PC-3 (cell line): ENCODE measurements at places on chromosomes 7 and 10. TPM values are rescaled to one million over a fixed set of nuclear protein-coding genes. Genes with fewer than 3 reads are reported as not detected.

OR2A1 gene
- total RNA-seq, result 0.40 TPM in 1 of 2 replicates, not detected in the other

DNA sequence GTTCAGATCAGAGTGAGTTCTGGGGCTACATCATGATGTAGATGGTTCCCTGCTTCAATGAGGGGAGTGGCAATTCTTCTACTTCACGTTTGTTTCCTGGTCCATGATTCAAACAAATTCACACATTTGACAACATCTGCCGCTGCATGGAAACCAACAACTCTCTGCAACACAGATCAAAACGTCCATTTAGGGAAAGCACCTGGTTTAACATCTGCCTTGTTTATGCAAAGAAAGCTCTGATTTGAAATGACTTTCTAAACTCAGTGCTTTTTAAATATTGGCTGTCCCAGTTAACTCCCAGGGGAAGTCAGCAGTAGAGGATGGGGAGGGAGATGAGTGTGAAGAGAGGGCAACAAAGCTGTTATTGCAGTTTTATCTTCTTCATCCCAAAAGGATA is 93.8 kb downstream of the GAD2 start:
- no peak for DNase-seq

DNA sequence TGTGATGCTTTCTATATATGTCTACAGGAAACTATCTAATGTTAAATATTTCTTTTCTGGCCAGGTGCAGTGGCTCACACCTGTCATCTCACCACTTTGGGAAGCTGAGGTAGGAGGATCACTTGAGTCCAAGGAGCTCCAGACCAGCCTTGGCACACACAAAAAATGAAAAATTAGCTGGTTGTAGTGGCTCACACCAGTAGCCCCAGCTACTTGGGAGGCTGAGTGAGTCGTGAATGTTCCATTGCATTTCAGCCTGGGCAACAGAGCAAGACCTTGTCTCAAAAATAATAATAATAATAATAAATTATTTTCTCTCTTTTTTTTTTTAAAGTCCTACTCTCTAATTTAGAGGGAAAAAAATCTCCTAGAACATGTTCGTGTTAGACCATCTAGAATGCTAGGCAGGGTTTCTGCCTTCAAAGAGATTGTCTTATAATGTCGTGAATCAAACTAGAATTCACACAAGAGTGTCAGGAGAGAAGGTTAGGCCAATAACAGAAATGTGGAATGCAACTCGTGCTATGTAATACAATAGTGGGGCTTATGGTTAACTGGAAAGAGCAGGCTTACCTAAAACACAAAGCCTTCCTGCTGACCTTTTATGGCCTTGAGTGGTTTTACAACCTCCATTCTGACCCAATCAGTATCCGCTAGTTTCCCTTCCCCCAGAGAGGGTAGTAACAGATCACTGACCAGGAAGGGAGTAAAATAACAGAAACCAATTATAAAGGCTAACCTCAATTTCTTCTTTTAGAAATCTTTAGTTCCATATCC is 46.3 kb downstream of the MYOF start:
- no peak for DNase-seq

DNA sequence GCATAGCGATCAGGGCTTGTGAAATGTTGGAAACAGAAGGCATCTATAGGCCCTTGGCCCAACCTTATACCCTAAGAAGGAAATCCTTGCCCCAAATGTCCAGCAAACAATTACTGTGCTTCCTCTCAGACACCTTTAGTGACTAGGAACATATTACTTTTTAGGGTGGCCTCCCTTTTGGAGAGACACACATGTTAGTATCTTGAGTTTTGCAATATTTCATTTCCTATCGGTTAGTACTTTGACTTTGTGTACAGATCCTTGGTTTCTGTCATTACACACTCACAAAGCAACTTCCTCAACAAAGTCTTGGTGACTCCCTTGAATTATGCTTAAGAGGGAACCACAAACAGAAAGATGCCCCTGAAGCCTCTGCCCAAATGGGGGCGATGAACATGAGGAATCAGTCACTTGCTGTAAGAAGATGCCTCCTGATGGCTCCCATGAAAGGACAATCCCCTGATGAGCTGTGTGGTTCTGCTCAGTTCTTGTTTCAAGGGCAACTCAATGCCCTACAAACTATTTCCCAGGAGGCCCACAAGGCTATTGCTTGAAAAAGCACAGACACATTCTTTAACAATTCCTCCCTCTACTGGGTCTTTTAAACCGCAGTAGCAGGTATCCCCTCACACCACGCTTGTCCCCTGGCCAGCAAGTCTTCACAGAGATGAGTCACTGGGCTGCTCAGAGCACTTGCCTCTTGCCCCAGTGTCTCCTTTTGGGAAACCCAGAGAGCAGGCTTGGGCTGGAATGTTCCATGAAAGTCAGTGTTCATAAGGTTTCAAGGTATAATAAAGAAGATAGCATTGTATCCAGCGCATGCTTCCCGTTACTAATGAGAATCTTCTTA is 196.2 kb downstream of the FANK1 start:
- peak; percentile 48 for DNase-seq

PHKG1 gene
- 0.75 and 1.3 TPM in 2 replicates for total RNA-seq

GRCh38 chr10:7561216-7561893 is 105.4 kb downstream of the ITIH5 start:
- no peak for DNase-seq

COBL gene
- total RNA-seq, result 8.6 and 8.8 TPM in 2 replicates

OR9A2 gene
- total RNA-seq, result not detected in 2 replicates

CYP26C1 gene
- 0.17 TPM in 1 of 2 replicates, not detected in the other for total RNA-seq

DNA sequence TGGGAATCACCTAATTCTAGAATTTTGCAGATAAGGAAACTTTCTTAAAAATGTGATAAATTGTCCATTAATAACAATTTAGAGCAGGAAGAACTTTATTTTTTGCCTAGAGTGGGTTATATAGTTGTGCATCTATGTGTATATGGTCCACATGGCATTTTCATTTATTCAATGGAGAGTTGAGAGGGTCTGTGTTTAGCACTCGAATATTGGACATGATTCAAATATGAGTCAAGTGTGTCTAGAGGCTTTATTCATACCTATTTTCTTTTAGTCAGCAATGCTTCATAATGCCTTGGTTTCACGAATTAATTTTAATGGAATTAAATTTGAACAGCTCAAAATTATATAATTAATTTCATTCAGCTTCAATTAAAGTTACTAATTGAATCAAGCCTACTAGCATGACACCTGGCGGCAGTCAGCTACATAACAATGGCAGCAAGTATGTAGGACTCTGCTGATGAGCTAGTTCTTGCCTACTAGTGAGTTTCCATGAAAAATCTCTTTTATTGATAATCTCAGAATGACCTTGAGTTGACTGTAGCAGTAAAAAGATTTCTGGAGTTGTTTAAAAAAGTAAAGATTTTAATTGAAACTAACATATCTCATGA is 17.7 kb downstream of the MDFIC start:
- peak; percentile 15 for DNase-seq

- peak; percentile 74 for DNase-seq
Observed at GRCh38 chr10:48655411-48656240, 29.0 kb upstream of the WDFY4 start.

LIPM gene
- not detected in 2 replicates for total RNA-seq

DNA sequence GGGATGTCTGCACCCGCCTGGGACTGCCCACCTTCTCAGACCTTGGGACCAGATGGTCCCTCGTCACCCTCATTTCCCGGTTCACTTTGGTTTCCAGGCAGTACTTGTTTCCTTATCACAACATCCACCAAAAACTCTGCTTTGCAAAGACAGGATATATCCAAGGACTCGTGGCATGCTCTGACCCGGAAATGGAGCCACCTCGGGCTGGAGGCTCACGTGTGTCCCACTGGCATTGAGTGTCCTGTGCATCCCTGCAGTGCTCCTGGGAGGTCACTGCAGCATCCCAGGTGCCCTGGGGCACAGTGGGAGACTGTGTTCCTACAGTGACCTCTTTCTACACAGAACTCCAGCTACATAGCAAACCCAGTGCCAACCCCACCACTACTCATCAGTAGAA is 611.9 kb upstream of the FOXK1 start:
- no peak for DNase-seq

DNA sequence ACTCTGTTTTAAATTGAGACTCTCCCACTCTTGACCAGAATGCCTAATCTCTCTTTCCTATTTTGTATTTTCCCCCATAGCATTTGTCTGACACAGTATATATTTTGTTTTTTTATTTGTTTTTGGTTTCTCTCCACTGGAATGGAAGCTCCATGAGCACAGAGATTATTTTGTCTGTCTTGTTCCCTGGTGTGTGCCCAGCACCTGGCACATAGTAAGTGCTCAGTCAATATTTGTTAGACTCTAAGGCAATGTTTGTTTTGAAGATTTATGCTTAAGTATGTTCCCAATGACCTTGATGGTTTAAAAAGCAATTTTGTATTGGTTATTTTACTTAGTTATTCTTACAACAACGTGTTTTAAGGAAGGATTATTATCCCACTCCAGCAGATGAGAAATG is 201.8 kb downstream of the DYNC1I1 start:
- no peak for DNase-seq

CAMK2B gene
- total RNA-seq, result 0.69 and 1.2 TPM in 2 replicates

DNA sequence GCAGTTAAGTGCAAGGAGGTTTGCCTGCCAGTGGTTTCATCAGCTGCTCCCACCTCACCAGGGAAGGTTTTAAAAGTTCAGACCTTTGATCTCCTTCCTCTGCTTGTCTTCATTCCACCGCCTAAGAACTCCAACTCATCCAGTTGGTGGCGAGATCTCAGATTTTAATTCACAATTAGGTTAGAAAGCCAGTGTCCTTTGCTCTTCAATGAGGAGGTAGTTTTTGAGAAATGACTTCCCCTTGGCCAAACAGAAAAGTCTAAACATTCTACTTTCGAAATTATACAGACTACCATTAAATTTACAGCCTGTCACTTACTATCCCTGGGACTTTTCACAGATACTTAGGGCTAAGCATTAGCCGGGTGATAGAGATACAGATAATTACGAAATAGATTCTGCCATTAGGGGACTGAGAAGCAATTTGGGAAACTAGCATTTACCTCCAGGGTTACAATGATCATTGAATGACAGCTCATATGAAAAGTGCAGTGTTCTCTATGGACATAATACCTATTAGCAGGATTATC is 513.4 kb upstream of the GHITM start:
- no peak for DNase-seq

DNA sequence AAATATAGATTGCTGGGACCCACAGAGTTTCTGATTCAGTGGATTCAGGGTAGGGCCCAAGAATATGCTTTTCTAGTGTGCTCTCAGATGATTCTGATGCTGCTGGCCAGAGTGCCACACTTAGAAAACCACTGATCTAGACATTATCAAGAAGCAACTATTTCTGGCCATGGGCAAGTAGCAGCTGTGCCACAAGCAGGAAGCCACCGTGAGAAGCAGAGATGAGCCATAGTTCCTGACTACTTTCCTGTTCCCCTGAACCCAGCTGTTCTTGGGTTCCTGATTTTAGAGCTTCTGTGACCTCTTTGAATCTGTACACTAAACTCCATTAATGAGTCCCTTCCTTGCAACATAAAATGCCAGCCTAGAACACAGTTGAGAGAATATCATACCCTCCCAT is 38.1 kb upstream of the PIK3AP1 start:
- DNase-seq, result no peak

GRCh38 chr10:128617532-128617931 is 491.3 kb upstream of the MKI67 start:
- DNase-seq, result no peak

DNA sequence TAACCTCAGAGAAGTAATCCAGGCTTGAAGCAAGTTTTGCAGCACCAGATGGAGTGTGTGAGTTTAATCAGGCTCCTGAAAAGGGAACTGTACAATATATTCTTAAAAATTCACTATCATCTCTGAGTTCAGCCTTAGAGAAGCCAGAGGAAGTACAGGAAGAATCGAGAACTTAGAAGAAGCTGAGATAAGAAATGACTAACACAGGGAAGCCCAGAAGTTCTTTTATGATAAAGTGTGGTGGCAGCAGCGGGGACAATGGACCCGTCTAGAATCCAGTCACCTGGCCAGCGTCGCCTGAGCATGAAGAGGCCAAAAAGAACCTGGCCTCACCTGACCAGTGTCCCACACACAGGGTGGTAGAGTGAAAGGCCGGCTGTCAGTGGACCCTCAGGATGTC is 161.0 kb downstream of the USP6NL start:
- no peak for DNase-seq

DNA sequence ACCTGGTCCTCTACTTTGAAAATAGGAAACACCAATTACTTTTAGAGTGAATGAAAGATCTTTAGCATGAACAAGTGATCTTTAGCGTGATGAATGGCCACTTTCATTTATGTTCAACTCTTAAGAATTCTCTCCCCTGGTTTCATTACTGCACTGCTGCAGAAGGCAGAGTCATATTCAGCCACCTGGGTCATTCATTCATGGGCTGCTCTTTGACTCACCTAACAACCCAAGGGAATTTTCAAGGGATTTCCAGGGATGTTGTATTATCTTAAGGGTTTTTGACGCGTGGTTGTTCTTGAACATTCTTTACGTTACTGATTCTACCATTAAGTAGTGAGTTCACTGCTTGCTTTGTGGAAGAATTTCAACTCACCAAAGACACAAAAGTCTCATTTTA is 87.3 kb upstream of the STK17A start:
- DNase-seq, result no peak

ERVW-1 gene
- not detected in 2 replicates for total RNA-seq

- DNase-seq, result no peak
Observed at GRCh38 chr10:1114315-1114714, 58.1 kb downstream of the WDR37 start.

DNA sequence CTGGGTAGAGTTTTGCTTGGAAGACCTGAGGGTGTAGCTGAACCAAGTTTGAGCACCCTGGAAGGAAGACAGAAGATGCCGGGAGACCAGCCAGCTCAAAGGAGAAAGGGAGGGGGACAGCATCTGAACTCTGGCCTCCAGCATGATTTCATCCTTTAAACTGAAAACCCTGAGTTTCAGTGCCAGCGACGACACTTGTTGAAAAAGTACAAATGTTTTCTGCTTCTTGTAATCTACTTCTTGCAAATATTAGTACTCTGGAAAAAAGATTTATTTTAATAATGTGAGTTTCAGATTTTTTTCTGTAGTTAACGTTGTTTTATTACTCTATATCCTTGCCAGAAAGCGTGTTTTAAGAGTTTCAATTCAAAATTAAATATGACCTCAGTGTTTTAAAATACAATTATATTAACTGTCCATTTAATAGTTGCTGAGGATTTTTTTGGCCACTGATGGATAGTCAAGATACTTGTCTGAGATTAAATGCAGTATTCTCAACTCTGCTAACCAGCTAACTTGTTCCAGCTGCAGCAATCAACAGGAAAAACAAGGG is 227.7 kb downstream of the MGMT start:
- DNase-seq, result no peak

SLC26A3 gene
- not detected in 2 replicates for total RNA-seq

C7orf25 gene
- 2.5 and 3.2 TPM in 2 replicates for total RNA-seq

- DNase-seq, result no peak
Observed at GRCh38 chr7:74149603-74150002, 24.6 kb upstream of the EIF4H start.

- DNase-seq, result no peak
Observed at GRCh38 chr10:14180911-14181566, 149.7 kb downstream of the FRMD4A start.
